ENCODE measurements at places on chromosomes 16 and 17.

DNA sequence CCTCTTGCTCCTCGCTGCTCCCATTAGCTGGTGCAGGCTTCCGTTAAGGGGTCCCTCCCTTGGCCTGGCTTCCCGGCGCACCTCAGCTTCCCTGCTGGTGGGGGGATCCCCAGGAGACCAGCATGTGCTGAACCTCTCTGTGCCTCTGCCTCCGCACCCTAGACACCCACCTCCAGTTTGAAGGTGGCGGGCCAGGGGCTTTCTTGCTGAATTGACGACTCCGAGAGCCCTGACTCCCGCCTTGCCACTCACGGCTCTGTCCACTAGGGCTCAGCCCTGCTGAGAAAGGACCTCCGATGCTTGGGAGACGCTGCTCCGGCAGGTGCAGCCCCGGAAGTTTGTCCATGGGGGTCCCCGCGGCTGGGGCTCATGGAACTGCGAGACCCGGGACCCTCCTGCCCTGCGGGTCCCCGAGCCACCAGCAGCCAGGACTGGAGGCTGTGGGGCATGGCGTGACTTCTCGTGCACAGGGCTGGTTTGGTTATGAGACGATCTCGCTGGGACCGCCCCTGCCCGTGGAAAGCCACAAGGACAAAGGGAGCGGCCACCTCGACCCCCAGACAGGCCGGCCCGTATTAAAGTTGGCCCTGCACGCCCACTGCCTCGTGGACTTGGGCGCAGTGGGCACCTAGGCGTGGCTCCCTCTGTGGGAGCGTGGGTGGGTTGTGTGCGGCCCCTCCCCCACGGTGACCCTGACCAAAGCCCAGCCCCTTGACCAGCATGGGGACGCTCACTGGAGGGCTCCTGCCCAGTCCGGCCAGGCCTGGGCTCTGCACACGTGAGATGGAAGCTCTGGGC, 8.1 kb downstream of the CHMP6 start:
- no peak for DNase-seq

- no peak for DNase-seq
Observed at GRCh38 chr16:1565083-1565805, 31.8 kb downstream of the TMEM204 start.

GRCh38 chr16:1332618-1333148, 762 bp upstream of the BAIAP3 start:
- DNase-seq = no peak

DNA sequence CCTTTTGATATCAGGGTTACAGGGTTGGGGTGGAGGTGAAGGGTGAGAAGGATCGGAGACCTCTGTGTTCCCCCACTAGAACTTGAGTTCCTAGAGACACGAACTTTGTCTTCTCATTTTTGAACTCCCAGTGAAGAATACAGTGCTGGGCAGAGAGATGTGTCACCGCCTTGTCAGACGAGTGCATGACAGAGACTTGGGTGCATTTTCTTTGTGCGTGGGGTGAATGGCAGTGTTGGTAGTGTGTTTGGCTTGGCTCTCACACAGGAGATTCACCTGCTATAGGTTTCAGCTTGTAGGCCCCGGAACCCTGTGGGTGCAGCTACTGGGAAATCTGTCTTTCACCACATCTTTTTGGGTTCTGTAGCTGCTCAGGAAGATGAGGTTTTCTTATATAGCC, 40.0 kb upstream of the CCR7 start:
- DNase-seq = no peak

DNA sequence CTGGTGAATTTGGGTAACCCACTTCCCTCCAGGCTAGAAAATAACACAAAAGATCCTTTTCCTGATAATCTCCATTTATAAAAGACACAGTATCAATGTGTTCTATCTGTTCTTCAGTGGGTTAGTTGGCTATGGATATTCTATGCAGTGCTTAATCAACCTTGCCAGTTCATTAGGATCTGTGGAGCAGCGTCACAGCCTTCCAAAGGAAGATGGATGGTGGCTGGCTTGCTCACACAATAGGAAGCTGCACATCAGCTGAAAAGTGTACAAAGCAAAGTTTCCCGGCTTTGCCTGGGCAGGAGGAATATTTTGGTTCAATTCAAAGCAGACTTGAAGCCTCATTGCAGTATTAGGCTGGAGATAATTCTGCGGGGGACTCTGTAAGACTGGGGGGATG, 70.3 kb upstream of the CA10 start:
- DNase-seq = no peak

GRCh38 chr17:67386965-67387551, 10.0 kb downstream of the PITPNC1 start:
- peak; percentile 65 for DNase-seq

- DNase-seq = no peak
Observed at GRCh38 chr17:48537316-48537715, 6.5 kb upstream of the HOXB1 start.

All from midbrain (tissue), 1 donor.